ENCODE measurements at places on chromosomes 12 and 14.

GRCh38 chr12:109836916-109837315 lies 3.7 kb upstream of the TRPV4 start:
- no peak for DNase-seq

DNA sequence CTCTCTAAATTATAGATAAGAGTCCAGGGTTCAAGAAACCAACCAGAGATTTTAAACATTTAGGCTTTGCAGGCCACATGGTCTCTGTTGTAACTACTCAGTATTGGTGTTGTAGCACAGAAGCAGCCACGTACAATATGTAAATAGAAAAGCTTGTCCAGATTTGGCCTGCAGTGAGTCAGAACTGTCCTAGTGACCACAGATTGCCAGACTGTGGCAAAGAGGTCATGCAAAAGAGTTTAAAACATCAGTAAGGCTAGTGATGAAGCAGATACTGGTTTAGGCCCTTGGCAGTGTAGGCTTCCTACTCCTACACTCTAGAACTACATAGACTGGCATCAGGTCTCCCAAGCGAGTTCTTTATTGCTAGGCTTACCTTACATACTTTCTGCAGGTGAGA lies 117.6 kb upstream of the GARIN6 start:
- no peak for DNase-seq

GRCh38 chr12:76551482-76551888 lies 8.1 kb downstream of the OSBPL8 start:
- no peak for DNase-seq

DNA sequence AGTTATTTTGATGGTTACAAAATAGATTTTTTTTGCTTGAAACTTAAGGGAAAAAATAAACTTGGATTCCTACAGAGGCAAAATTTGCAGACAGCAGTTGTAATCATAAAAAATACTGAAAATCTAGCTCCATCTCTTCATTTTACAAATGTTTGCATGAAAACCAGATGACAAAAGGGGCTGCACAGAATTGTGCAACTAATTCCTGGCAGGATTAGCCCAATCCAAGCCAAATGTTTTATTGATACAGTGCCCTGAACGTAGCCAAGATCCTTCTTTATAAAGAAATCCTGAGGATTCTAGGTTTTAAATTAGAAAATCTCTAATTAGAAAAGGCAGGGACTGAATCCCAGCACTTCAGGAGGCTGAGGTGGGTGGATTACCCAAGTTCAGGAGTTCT lies 356.4 kb upstream of the SEL1L start:
- DNase-seq: no peak

- DNase-seq: no peak
Observed at GRCh38 chr12:40156021-40156764, 50.3 kb upstream of the SLC2A13 start.

DNA sequence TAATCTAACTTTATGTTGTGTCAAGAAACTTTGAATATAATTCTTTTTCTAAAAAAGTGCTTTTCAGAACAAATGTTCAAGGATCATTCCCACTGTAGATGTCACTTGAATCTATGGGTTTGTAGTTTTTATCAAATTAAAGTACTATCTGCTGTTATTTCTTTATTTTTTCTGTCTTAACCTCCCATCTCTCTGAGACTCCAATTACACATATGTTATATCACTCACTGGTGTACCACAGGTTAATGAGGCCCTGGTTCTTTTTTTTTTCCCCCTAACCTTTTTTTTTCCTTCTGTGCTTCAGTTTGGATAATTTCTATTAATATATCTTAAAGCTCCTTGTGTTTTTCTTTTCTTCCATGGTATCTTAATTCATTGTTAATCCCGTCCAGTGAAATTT lies 279.9 kb upstream of the RGS6 start:
- no peak for DNase-seq

DNA sequence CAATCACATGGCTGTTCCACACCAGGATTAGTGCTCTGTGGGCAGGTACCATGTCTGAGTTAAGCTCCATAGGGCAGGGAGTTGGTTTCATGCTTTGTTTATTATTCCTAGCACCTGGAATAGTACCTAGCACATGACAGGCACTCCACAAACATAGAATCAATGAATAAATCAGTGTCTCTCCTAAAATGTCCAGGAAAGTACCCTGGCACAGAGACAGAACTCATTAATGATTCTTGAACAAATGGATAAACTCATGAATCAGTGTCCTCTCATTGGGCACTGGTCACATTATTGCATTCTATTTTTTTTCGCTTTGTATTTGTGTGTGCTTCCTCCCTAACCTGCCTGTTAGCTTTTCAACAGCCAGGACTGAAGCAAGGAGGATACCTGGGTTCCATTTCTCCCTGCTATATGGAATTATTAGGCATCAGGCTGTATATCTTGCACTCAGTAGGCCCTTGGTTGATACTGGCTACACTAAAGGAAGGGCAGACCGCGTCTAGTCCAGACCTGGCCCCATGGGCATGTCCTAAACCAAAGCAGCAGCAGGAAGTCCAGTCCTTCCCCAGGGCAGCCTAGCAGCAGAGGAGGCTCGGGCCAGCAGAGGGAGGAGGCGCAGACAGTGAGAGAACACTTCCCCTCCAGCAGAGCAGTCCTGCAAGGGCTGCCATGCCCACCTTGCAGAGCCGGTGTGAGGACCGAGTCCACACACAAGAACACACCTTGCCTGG lies 18.4 kb downstream of the HDAC7 start:
- no peak for DNase-seq

Measured in stimulated activated CD8-positive, alpha-beta memory T cell treated with anti-CD3 and anti-CD28 coated beads, Interleukin-15, amount 100 ng/mL, for 1 hour (primary cell).